NCI-H69 (cell line): ENCODE measurements at places on chromosomes 2 and 18.

- DNase-seq: peak; percentile 78
Measured at GRCh38 chr2:63049970-63050333, 678 bp upstream of the OTX1 start.

DNA sequence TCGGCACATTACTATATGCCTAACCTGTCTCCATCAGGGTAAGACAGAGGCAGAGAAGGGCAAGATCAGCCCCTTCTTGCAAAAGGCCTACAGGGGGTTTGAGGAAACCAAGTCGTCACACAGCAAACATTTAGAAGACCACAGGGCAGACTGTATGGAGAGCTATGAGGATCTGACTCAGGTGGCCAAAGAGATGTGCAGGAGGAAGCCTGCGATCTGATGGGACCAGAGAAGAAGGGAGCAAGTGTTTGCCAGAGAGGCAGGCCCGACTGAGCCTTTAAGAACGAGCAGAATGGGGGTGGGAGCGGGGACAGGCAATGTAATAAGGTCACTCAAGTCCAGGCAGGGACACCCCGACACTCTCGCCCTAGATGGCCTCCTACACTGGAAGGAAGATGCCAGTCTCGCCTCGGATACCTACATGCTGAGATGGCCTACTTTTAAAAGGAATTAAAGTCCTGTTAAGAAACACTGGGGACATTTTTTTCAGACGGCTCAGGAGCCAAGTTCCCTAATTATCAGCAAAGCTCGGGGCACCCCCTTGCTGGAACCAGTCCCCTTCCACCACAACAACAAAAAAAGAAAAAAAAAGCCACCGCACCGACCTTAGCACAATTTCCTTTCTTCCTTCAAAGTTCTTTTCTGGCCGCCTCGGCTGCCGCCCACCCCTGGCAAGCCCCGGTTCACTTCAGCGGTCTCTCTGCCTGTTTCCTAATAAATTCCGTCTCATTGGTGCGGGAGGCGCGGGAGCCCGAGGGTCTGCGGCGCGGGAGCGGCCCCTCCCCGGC is 1.5 kb downstream of the SFXN5 start:
- no peak for DNase-seq

- DNase-seq: no peak
Measured at GRCh38 chr2:5911718-5912117, 219.5 kb downstream of the SOX11 start.

- DNase-seq: no peak
Measured at GRCh38 chr2:96626553-96626942, 11.6 kb downstream of the KANSL3 start.

DNA sequence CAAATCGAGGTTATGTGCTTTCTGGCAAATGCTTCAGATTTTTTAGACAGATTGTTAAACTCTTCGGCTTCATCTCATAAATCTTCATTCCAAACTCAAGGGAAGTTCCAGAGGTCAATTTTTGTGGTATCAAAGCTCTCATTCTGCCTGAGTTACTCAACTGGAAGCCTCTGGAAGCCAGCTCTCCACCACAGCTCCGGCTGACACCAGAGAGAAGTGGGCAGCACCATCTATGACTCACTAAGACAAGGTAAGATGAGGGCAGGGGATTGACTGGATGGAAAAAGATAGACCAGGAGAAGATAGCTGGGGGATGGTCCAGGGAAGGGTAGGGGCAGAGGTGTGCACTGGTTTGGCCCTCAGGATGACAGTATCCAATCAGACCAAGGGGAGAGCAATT is 137.3 kb upstream of the HNRNPA3 start:
- no peak for DNase-seq

- DNase-seq: peak; percentile 25
Measured at GRCh38 chr18:25177631-25178030, 174.3 kb downstream of the ZNF521 start.

DNA sequence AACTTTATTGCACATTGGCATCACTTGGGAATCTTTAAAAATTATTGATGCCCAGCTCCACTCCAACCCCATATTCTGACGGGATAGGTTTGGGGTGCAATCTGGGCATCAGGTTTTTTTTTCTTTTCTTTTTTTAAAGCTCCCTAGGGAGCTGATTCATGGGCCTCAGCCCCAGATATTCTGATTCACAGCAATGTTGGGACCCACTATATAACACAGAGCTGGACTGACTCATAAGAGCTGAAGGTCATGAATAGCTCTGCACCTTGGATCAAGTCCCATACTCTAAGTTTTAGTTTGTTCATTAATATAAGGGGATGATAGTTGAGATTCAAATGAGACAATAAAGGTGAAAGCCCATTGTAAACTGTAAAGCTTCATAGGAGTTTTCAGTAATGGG is 191.1 kb upstream of the REV1 start:
- no peak for DNase-seq

GRCh38 chr18:34623557-34623956 is 86.5 kb upstream of the DTNA start:
- DNase-seq: peak; percentile 74

DNA sequence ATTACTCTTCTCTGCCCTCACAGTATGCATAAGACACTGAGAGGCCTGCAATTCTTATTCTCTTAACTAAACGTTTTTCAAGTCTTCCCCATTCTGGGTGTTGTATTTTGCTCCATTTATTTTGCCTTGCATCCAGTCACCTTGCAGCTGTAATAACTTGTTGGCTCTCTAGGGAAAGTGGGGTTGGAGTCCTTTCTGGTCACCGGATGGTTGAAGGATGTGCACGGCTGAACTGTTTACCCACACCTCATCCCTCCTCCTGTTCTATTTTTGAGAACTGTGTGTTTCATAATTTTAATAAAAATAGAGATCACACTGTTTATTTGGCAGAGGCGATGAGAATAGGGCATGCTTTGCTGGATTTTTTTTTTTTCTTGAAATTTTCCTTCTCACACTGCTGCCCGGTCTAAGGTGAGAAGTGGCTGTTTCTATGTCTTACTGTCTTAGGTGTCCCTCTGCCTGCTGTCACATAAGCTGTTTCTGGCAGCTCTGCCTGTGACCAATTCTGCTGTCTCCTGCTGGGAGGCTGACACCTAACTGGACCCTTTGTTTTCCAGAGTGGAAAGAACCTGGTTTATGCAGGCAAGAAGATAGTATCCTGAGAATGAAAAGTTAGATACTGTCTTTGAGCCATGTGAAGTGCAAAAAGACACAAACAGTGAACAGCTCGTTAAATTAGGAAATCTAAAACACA is 342.6 kb downstream of the DPP10 start:
- DNase-seq: no peak

- no peak for DNase-seq
Measured at GRCh38 chr2:229073935-229074334, 197.2 kb downstream of the PID1 start.

DNA sequence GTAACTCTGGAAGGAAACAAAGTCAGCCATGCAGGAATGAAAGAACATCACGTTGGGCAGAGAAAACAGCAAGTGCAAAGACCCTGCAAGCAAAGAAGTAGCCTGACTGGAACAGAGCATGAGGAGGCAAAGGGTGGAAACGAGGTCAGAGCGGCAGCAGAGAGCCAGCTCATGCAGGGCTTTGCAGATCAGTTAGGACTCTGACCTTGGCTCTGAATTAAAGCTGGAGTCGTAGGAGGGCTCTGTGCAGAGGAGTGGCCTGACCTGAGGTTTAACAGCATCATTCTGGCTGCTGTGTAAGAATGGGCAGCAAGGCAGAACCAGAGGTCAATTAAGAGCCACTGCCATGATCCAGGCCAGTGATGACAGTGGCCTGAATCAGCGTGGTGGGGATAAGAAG is 220.7 kb downstream of the PRKCE start:
- no peak for DNase-seq

- DNase-seq: no peak
Measured at GRCh38 chr2:50395605-50396297, 636.2 kb downstream of the NRXN1 start.

DNA sequence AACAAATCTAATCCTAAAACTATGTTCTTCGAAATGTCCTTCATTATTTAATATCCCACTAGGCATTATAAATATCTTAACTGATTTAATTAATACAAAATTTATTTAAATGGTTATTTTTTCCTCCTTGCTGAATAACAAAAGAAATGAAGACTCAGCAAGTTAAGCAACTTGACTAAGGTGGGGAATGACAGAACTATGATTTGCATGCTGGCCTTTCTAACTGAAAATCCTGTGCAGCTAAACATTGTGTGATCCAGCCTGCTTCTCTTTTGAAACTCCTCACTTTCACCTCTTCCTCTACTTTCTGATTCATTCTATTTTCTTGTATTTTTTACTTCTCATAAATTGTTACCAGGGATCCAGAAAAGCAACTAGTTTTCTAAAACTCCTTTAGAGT is 132.0 kb downstream of the CALCRL start:
- DNase-seq: no peak

GRCh38 chr2:173311844-173312606 is 42.6 kb upstream of the CDCA7 start:
- no peak for DNase-seq

DNA sequence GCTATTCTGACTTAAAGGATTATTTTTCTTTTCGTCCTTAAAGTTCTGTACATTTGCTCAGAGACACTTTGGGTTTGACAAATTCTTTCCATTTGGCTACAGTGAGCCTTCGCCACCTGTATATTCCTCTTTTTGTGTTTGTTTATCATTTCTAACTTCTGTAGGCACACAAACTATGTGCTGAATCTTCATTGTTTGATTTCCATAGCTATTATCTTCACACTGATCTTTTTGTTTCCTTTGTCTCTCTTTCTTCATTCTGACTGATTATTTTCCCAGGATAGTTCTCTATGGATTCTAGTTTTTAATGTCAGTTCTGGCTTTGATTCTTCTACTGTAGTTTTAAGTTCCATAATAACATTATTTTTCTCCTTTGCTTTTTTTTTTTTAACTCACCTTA is 350.2 kb downstream of the ZNF521 start:
- no peak for DNase-seq

GRCh38 chr2:207852791-207853190 is 83.1 kb upstream of the FZD5 start:
- DNase-seq: no peak

GRCh38 chr2:239233576-239233975 is 167.2 kb downstream of the HDAC4 start:
- DNase-seq: no peak
